ENCODE measurements at places on chromosomes 3 and 15. TPM values are rescaled to one million over a fixed set of nuclear protein-coding genes. Genes with fewer than 3 reads are reported as not detected.

The GP5 gene
- total RNA-seq, result 0.06 TPM

The CD96 gene
- not detected for total RNA-seq

The ARNT2 gene
- total RNA-seq, result 0.44 TPM

The CLDN1 gene
- total RNA-seq, result 0.16 TPM

The SCN5A gene
- total RNA-seq, result 5.2 TPM

The GOLGA6L7 gene
- total RNA-seq, result not detected

The FAM3D gene
- 0.16 TPM for total RNA-seq
